ENCODE measurements at places on chromosomes 13 and 19.
A peak's percentile ranks its signal among the peaks of the same experiment; 100 is the strongest.

GRCh38 chr19:48987323-48987722, 5.8 kb downstream of the GYS1 start:
- DNase-seq: no peak

DNA sequence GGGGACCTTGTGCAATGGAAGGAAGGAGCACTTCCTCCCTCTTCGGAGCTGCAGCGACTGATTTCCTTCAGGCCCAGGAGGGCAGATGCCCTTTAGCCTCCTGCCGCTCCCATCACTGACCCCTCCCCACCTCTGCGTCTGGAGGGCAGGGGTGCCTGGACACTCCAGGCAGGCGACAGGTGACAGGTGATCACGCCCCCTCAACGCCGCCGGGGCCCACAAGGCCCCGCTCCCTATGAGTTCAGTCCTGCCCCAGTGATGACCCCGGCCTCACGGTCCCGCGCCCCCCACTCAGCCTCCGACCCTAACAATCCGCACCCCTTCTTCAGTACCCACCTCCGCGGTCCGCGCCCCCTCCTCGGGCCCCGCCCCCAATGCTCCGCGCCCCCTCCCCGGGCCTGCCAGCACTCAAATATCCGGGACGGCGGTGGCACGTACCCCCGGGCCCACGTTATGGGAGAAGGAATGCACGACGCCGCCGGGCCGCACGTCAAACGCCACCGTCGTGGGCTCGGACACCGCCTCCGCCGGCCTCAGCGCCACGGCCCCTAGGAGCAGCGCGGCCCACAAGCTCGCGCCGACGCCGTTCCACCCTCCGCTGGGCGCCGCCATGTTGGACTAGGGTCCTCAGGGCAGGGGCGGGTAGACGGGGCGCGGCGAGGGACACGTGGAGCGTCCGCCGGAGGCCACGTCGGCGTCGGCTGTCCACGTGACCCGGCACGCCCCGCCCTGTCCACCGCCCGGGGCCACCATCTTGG, at the start of gene MYDGF:
MYDGF (minus strand) TSS at position 620 of the 758 bp plus-strand sequence; CDS start at position 612, 8 bp downstream.
- peak; percentile 54 for DNase-seq

- DNase-seq: no peak
These were observed 270.0 kb downstream of the KCNRG start for GRCh38 chr13:50285283-50285682.

DNA sequence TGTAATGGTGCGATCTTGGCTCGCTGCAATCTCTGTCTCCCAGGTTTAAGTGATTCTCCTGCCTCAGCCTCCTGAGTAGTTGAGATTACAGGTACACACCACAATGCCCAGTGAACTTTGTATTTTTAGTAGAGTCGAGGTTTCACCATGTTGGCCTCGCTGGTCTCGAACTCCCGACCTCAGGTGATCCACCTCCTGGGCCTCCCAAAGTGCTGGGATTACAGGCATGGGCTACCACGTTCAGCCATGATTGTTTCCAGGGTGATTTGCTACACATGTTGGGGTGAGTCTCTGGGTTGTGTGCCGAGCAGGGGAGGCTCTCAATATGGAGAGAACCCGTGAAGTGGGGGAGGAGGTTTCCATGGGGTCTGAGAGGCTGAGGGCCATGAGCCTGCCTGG, 24.8 kb upstream of the CEACAM21 start:
- no peak for DNase-seq

- no peak for DNase-seq
These were observed 7.2 kb downstream of the ABHD13 start for GRCh38 chr13:108225440-108225839.

GRCh38 chr13:40994581-40995230, 24.4 kb downstream of the ELF1 start:
- no peak for DNase-seq

DNA sequence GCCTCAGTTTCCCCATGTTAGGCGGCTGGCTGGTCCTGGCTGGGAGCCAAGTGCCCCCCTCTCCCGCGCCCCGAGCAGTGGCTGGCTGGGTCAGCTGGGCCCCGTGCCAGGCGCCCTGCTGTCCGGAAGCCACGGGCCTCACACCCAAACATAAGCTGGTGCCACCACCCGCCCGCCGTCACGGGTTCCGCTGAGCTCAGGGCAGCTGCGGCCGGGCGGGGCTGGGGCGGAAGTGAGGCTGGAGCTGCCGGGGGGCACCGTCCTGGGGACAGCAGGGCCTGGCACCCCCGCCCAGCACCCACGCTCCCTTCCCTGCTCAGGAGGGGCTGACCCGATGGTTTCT, 19.3 kb downstream of the HCN2 start:
- no peak for DNase-seq
